ENCODE measurements at places on chromosomes 4 and X.

DNA sequence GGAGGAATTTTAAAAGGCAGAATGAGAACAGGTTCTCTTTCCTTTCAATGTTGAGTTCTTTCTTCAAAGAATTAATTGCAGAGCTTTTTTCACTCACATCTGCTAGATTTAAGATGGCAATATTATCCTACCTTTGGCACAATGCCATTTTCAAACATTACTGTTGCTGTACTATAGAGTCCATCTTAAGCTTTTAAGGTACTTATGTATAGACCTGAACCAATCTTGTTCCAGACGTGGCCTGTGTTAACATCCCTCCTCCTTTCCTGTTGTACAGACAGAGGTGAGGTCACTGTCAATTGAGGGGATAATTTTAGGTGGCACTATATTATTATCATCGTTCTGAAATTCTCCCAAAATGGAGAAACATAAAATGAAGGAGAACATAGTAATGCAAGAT lies 53.0 kb upstream of the MYOZ2 start:
- DNase-seq: no peak

DNA sequence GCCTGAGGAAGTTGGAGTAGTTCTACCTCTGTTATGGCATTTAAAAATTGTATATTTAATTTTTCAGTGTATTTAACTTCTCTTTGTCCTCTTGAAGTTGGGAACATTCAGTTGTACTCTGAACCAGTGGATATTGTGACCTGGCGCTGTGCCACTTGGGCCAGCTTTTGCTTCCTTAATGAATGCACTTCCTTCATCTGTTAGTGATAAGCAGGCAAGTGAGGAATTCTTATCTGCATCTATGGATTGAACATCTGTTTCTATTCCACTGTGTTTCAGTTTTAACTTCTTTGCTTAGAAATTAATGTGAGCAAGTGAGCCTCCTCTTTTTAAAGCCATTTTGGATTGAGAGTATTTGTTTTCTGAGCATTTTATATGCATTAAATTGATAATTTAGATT lies 128.3 kb downstream of the UCHL1 start:
- DNase-seq: no peak

- DNase-seq: no peak
Observed at GRCh38 chr4:42252315-42252714, 99.9 kb upstream of the BEND4 start.

DNA sequence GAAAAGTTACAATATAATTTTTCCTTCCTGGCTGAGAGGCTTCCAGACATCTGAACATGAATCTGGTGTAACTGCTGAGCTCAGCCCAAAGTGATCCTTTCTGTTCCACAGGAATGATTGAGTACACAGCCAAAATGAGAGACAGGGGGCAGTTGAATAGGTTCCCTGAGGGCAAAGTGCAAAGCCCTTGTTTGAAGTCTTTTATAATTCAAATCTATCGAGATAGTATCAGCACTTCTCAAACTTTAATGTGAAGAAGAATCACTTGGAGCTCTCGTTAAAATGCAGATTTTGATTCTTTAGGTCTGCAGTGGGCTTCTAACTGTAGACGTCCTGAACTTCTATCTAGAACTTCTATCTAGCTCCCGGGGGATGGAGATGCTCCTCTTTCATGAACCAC lies 54.4 kb upstream of the BMP2K start:
- no peak for DNase-seq

GRCh38 chr4:94411296-94411695 lies 40.4 kb upstream of the PDLIM5 start:
- DNase-seq: no peak

GRCh38 chrX:36957425-36958328 lies 50.5 kb upstream of the FAM47C start:
- DNase-seq: no peak

DNA sequence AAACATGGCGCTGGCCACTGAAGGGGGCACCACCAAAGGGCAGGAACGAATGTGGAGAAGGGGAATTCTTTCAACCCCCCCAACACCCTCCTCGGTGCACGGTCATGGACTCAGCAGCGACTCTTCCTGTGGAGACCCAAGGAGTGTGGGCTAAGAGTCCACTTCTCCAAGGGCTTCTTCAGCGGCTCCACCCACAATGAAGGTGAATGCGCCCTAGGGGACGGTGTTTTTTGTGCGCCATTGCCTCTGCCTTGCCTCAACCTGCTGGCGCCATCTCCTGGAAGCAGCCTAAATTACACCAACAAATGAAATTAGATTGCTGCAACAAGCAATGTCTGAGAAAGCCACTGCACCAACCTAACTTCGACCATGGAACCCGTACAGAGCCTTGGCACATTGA lies 169.2 kb upstream of the MAGEB18 start:
- no peak for DNase-seq

DNA sequence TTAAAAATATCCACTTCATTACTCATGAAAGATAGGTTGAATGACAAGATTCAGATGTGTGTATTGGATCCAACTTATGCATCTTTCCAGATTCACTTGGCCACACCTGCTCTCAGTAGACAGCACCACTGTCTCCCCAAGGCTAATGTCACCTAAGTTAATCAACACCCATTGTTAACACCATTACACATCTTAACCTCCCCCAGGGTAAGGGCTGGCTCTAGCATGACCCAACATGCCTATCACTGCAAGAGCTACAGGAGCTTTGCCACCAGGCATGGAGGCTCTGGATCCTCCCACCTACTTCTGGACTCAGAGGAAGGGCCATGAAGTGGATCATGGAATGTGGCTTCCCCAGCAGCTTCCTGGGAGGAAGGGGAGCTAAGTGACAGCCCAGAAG lies 32.8 kb upstream of the LSM6 start:
- DNase-seq: no peak

DNA sequence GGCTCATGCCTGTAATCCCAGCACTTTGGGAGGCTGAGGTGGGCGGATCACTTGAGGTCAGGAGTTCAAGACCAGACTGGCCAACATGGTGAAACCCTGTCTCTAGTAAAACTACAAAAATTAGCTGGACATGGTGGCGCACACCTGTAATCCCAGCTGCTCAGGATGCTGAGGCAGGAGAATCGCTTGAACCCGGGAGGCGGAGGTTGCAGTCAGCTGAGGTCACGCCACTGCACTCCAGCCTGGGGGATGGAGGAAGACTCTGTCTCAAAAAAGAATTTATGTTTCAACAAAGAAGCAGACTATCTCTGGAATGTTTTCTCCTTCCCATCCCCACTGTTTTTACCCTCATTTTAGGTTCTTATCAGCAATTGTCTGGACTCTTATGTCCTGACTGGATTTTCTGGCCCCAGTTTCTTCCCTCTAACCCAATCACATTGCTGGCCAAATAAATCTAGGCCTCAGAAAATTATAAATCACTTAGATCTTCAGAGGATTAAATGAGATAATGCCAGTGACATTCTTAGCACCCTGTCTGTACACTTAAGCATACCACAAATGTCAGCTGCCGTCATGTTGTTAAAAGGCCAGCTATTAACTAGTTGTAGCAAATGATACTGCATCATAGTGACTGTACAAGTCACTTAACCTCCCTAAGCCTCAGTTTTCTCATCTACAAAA lies 44.9 kb upstream of the PRSS48 start:
- no peak for DNase-seq

DNA sequence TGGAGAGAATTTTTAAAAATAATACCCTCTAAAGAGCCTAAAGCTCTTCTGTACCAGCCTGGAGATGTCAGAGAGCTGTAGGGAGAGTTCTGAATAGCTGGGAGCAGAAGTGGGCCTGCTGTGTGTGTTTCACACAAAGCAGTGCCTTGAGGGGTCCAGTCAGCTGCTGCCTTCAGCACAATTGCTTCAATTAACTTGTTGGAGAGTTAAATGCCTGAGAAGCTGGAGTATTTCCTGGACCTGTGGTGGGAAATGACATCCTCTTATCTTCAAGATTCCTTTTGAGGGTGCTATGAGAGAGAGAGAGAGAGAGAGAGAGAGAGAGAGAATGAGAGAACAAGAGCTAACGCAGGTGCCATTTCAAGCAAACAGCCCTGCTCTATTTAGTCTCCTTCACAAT lies 96.2 kb upstream of the IL1RAPL2 start:
- no peak for DNase-seq

GRCh38 chr4:41977709-41978108 lies 3.8 kb upstream of the DCAF4L1 start:
- peak; percentile 21 for DNase-seq

- DNase-seq: no peak
Observed at GRCh38 chr4:30808276-30808675, 88.1 kb downstream of the PCDH7 start.

DNA sequence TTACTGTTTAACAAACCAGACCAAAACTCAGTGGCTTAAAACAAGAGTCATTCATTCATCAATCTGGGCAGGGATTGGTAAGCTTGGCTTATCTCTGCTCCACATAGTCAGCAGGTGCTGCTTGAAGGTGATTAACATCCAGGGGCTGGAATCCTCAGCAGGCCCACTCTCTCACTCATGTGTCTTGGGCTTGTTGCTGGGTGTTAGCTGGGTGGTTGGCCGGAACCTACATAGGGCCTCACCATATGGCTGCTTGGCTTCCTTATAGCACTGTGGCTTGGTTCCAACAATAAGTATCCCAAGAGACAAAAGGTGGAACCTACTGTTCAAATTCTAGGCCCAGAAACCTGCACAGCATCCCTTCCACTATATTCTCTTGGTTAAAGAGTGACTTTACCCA lies 125.0 kb downstream of the RASGEF1B start:
- DNase-seq: no peak

DNA sequence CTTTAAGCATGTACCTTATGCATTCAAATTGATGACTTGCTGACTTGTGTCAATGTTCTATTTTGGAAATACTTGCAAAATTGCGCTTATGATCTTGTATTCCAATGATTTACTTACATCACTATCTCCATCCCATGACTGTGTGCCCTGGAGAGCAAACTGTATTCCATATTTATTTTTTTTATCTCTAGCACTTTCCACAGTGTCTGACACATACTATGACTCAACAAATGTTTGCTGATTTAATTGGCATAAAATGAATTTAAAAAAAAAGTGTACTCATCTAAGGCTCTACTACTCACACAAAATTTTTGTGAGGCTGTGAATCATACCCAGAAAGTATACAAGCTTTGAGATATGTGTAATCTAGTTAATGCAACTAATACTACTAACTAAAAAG lies 1066.8 kb upstream of the ADGRL3 start:
- no peak for DNase-seq

DNA sequence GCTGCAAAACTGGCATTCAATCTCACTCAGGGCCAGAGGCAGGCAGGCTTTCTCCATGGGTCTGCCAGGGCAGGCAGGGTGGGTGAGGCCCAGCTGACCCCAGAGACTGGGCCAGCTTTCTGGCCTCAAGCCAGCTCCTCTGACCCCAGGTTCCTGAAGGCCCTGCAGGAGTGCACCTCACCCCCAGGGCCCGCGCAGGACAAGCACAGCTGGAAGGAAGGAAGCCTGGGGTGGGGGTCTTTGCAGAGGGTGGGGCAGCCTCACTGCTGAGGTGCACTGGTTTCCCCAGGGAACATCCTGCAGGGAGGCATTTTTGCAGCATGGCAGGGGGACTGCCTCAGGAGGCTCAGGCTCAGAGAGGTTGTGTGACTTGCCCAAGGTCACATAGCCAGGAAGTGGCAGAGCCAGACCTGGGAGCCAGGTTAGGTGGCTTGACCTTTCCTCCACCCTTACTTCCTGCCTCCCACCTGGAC lies 31.5 kb upstream of the AFAP1 start:
- no peak for DNase-seq

GRCh38 chrX:46477435-46477834 lies 67.8 kb downstream of the ZNF674 start:
- DNase-seq: no peak

DNA sequence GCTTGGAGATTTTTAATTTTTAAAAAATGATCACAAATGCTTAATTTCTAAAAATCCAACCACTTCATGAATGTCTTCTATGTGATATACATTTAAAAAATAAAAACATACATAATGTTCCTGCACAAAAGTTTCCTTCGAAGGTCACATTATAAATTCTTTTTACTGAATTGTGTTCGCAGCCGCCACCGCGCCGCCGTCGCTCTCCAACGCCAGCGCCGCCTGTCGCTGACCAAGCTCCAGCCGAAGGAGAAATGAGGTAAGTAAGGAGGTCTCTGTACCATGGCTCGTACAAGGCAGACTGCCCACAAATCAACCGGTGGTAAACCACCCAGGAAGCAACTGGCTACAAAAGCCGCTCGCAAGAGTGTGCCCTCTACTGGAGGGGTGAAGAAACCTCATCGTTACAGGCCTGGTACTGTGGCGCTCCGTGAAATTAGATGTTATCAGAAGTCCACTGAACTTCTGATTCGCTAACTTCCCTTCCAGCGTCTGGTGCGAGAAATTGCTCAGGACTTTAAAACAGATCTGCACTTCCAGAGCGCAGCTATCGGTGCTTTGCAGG lies 48.8 kb upstream of the NEUROG2 start:
- no peak for DNase-seq

GRCh38 chr4:124937993-124938392 lies 225.5 kb upstream of the ANKRD50 start:
- DNase-seq: no peak

DNA sequence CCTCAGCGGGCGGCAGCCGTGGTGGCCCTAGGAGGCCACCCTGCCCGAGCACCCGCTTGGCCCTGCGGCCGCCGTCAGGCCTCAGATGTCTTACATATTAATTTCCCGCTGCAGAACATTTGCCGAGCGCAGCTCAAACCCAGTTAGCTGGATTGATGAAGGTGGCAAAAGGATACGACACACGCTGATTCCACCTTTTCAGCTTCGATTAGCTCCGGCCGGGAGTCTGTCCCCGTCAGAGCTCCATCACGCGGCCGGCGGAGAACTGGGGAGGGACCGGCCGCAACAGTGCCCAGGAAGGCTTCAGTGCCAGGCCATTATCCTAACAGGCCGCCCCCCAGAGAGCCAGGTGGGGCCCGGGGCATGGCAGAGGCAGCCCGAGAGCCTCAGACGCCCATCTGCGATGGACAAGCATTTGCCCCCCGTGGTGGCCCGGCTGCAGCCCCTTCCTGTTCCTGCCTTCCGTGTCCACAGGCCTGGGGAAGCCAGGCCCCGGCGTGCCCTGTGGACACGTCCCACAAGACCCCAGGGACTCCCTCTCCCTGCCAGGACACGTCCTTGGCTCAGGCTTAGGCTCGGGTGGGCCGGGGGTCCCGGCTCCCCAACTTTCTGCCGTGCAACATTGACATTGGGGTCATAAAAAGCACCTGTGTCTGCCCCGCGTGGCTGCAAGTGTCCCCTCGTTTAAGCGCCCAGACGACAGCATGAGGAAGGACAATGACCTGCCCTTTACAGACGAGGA lies 133.8 kb upstream of the NKX1-1 start:
- no peak for DNase-seq
